ENCODE measurements at places on chromosomes 3 and 15. TPM values are rescaled to one million over a fixed set of nuclear protein-coding genes. Genes with fewer than 3 reads are reported as not detected.

The ZPLD1 gene
- not detected for total RNA-seq

The CDHR4 gene
- not detected for total RNA-seq

The ZNF385D gene
- total RNA-seq: 2.1 TPM

The CNTN4 gene
- total RNA-seq: 1.8 TPM

Measured in Caki2 (cell line).